Caudate nucleus (tissue), 63 donors: ENCODE measurements at places on chromosomes 7 and 10.

GRCh38 chr7:148245381-148245780 lies 345.2 kb upstream of the C7orf33 start:
- no peak for DNase-seq

GRCh38 chr7:767941-768731 lies 41.1 kb upstream of the PRKAR1B start:
- DNase-seq: no peak

DNA sequence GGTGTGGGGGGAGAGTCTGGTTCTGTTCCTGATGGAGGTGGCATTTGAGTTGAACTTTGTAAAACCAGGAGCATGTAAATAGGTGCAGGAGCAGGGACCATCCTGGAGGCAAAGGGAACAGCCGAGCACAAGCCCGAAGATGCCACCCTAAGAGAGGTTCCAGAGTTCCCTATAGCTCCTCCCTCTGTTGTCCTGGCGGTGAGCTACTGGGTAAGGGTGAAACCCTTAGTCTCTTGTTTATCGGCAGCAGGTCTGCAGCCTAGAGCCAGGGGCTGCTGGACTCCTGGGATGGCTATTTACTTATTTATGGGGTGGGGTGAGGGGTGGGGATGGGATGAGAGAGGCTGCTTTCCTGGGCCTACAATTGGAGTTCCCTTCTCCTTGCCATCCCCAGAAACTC lies 6.5 kb upstream of the LBX1 start:
- DNase-seq: no peak

DNA sequence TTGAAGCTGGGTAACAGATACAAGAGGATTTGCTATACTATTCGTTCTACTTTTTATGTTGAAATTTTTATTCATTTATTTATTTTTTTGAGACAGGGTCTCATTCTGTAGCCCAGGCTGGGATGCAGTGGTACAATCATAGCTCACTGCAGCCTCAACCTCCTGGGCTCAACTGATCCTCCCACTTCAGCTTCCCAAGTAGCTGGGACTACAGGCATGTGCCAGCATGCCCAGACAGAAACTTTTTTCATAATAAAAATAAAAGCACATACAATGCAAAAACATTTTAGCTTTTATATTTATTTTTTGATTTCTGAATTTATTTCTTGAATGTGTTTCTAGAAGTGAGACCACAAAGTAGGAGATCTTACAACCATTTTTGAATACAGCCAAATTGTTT lies 71.2 kb downstream of the FANK1 start:
- DNase-seq: no peak

GRCh38 chr10:78332012-78332411 lies 298.3 kb downstream of the RPS24 start:
- no peak for DNase-seq

- DNase-seq: no peak
Observed at GRCh38 chr7:50621973-50622490, 56.8 kb upstream of the DDC start.

GRCh38 chr10:36837416-36837815 lies 288.0 kb upstream of the ANKRD30A start:
- no peak for DNase-seq

GRCh38 chr7:113370910-113371309 lies 252.6 kb upstream of the SMIM30 start:
- no peak for DNase-seq

DNA sequence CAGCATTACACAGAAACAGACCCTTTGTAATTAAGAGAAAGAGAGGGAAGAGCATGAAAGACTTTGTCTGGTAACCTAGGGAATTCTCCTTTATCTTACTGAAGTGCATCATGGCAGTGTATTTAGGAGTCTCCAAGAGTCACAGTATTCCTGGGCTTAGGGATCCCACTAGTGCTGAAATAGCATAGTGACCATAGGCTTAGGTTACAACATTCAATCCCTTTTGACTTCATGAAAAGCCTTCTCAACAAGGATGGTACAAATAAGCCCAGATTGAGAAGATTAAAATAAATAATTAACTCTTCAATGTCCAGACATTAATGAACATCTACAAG lies 76.5 kb downstream of the SNX13 start:
- no peak for DNase-seq

DNA sequence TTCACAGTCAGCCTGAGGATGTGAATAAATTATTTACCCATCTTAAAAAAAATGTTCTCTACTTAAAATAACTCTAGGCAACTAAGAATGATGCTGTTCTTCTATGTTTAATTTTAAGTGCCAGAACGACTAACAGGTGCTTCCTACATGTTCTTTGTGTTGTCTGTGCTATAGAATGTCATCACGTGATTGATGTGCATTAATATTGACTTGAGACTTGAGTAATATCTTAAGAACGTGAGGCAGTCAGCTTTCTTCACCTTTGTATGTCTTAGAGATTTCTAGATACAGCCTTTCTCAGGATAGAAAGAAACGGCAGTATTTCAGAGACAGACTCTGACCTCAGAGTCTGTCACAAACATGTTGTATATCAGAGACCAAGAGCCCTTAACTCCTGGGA lies 274.6 kb downstream of the KCND2 start:
- DNase-seq: no peak

DNA sequence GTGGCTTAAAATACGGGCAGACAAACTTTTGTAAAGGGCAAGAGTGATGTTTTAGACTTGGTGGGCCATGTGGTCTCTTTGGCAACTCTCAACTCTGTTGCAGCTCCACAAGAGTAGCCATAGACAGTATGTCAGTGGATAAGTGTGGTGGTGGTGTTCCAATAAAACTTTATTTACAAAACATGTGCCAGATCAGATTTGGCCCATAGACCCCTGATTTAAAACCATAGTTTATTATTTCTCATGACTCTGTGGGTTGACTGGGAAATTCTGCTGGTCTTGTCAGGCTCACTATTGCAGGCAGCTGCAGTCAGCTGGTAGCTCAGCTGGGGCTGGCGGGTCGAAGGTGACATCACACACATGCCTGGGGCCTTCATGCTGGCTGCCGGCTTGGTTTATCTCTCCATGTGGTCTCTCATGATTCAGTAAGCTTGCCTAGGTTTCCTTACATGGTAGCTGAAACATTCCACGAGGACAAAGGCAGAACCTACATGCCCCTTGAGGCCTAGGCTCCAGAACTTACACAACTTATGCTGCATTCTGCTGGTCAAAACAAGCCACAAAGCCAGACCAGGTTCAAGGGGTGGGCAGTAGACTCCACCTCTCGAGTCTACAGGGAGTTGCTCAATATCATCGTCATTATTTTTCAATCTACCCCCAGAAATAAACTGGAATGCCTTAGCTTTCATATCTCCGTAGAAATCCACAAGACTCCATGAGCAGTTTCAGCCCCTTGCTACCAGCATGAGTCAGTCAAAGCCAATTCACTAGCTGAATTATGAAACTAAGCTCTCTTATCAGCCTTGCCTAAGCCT lies 245.7 kb downstream of the WDR11 start:
- no peak for DNase-seq

DNA sequence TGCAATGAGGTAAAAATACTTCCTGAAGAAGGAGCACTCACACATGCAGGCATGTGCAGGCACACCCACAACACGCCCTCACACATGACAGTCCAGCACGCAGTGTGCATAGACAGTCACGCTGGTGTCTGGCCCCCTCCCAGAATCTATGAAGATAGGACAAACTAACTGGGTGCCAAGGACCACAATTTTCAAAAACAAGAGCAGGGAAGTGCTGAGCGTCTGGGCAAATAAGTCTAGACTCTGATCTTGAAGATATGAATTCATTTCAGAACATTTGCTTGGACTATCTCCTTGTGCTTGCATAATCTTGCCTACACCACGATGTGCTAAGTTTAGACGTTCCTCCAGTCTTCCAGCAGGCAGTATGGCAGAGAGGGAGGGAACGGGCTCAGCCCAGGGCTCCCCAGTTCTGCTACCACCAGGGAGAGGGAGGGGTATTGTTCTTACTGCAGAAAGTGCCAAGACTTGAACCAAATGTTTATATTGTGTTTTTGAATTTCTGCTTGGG lies 276.5 kb upstream of the KLF6 start:
- no peak for DNase-seq

GRCh38 chr7:5564894-5565293 lies 141.3 kb upstream of the TNRC18 start:
- DNase-seq: no peak

DNA sequence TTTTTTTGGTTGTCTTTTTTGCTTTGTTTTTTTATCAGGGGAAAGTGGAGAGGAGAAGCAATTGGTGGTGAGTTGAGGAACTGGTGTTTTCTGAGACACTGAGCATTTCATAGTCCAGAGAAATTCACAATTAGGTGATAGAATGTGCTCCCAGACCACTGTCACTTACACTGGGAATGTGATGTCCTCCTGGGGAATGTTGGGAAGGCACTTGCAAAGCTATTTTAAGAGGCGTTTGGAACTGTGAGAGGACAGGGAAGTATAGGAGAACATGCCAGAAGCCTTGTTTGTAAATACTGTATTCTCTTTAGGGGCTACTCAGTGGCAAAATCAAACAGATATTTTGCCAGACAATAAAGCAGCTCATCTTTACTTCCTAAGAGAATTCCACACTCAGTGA lies 16.0 kb downstream of the CHRM2 start:
- no peak for DNase-seq

- no peak for DNase-seq
Observed at GRCh38 chr10:25465582-25466372, 291.0 kb downstream of the GPR158 start.

- no peak for DNase-seq
Observed at GRCh38 chr7:1942243-1942940, 272.3 kb downstream of the ELFN1 start.

DNA sequence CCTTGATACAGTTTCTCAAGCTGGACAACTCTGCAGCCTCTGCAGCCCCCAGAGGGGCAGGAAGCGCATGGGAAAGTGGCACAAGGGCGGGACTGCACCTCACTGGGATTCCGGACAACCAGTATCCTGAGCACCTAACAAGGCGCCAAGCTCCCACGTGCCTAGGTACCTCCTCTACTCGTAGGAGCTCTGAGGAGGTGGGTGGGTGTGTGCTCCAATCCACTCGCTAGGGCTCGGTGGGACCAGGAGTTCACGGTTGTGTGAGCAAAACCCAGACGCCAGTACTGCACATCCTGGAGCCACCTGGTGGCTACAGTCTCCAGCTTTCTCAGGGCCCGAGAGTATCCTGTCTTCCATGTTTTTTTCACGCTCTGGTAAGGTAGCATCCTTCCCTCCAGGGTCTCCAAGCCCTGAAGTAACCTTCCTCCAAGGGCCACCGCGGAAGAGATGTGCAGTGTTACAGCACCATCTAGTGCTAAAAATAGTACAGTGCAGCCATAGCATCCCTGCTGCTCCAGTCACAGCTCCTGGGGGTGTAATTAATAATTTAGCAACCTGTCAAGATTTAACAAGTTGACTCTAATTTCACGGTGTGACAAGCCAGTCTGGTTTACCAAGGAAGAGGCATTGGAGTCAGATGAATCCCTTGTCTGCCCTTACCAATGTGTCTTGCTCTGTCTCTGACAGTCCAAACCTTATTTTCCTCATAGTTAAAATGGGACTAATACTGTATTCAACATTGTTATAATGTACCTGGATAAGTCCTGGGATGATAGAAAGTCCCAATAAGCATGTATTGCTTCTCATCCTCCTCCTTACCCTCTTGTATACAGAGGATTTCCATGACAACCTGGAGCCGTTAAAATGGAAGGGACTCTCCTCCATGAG lies 70.4 kb downstream of the HERPUD2 start:
- DNase-seq: peak; percentile 48

DNA sequence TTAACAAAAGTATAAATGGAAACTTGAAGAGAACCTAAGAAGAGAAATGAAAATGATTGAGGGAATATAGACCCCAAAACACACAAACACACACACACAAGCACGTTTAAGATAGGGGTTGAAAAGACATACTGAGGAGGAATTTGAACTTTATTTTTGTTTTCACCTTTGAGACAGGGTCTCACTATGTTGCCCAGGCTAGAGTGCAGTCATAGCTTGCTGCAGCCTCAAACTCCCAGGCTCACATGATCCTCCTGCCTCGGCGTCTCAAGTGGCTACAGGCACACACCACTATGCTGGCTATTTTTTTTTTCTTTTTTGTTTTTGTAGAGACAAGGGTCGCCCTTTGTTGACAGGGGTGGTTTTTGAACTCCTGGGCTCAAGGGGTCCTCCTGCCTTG lies 4.0 kb downstream of the BTRC start:
- DNase-seq: no peak

DNA sequence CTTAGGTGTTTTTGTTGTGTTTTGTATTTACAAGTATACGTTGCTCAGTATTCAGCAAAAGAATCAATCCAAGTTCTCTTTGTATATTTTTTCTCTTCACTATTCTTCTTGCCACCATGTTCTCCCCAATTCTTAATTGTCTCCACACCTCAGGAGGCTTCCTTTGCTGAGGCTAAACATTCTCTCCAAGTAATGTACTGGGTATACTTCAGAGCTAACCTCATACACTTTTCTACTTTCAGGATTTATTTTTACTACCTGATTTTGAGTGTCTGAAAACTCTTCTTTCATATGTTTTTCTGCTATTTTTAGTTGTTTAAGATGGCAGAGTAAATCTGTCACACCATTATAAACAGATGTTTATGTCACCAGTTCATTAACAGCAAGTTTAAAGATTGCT lies 354.8 kb upstream of the KCND2 start:
- no peak for DNase-seq

GRCh38 chr10:72375585-72375984 lies 20.9 kb upstream of the DNAJB12 start:
- peak; percentile 16 for DNase-seq

DNA sequence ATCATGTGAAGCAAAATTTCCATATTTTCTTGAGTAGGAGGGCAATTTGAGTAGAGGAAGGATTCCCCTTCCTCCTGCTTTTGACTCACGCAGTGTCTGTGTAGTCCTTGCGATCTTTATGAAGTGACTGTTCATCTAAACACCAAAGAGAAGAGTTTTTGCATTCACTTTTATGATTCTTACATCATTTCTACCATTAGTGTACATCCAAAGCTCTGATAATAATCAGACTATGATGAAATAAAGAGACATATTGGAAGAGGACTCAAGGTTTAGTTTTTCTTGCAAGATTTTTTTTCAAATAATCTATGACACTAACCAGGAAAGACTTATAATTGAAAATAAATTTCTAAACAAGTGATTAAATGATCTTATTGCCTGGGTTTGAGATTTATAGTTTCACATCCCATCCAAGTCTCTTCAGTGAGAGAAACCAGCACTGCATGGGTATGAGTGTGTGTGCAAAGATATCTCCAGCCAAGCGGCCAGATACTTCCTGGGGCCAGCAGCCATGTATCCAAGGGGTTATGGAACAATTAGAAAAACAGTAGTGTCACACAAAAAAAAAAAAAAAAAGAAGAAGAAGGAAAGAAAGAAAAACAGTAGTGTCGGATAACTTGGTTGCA lies 2.0 kb upstream of the ACTA2 start:
- DNase-seq: no peak

GRCh38 chr7:112233048-112233697 lies 26.7 kb downstream of the ZNF277 start:
- no peak for DNase-seq

DNA sequence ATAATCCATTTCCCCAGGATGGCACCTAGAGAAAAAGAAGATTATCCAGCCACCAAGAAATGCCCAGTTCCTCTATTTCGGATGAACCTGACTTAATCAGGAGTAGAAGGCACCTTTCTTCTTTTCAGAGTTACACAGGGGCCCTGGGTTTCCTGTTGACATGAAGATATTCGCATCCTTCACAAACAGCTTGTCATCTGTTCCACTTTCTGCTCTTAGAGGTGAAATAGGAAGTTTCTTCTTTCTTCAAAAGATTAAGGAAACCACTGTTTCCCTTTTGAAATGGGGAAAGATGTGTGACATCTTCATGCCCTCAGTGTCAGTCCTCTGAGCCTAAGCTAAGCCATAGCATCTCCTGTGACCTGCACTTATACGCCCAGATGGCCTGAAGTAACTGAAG lies 39.1 kb upstream of the RAB18 start:
- no peak for DNase-seq
